ENCODE measurements at places on chromosomes 7 and 10. TPM values are rescaled to one million over a fixed set of nuclear protein-coding genes. Genes with fewer than 3 reads are reported as not detected.

The DKK1 gene
- polyA plus RNA-seq = 39.0 TPM

The VSTM2A gene
- 1.8 TPM for polyA plus RNA-seq

- peak; percentile 78 for DNase-seq
Observed at GRCh38 chr7:151051108-151051507, 2.8 kb downstream of the ASIC3 start.

- DNase-seq = no peak
Observed at GRCh38 chr7:137080516-137081203, 212.2 kb downstream of the CHRM2 start.

- no peak for DNase-seq
Observed at GRCh38 chr7:35658606-35659201, 36.2 kb downstream of the HERPUD2 start.

Data from renal pelvis (tissue), 12 donors.